NCI-H226 (cell line): ENCODE measurements at places on chromosomes 13 and 19.

GRCh38 chr13:107322228-107322627 is 754.3 kb upstream of the ARGLU1 start:
- no peak for DNase-seq

- peak; percentile 95 for DNase-seq
Observed at GRCh38 chr19:46373491-46374359, 26.8 kb downstream of the PPP5C start.

GRCh38 chr13:55664178-55664577 is 1476.5 kb upstream of the PRR20A start:
- no peak for DNase-seq

DNA sequence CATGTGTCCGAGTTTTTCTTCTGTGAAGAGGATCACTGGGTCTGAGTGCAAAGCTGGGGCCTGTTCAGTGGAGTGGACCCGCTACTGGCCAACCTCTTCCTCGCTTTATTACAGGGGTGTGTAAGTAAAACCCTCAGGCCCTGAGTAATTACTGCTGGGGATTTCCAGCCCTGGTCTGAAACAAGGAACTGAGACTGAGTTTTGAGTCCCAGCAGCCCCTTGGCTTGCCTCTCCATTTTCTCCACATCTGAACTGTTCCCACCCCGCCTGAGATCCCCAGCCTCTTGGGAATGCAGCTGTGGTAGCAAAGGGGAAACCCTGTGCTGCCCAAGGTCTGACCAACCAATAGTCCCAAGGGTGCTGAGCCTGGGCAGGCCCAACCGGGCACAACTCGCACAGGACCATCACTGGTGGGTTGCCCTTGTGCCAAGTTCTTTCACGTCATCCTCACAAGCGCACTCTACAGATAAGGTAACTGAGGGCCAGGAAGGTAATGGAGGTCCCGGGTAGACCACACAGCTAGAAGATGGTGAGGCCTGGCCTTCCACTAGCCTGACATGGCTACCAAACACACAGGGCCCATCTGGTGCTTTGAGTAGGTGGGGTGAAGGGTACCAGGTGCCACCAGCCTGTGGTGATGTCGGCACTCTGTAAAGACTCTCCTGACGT is 13.7 kb upstream of the SLC35E1 start:
- peak; percentile 12 for DNase-seq

DNA sequence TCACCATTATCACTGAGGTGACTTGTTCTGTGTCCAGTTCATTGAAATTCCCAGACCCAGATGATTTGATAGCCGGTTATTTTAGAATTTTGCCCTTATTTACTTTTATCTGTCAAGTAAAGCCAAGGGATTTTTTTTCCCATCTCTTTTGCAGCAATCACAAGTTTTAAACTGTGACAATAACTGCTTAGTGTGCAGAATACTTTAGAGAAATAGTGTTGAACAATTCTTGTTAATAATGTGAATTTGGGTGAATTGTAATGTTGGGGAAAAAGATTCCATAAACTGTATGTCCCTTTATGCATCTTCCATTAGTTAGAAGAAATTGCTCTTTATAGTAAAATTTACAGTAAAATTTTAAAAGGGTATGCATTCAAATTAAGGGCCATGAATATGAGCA is 79.5 kb downstream of the SLITRK6 start:
- DNase-seq: no peak

- DNase-seq: no peak
Observed at GRCh38 chr13:35473206-35473775, 3.2 kb downstream of the MAB21L1 start.

- DNase-seq: no peak
Observed at GRCh38 chr19:13150931-13151604, 857 bp downstream of the IER2 start.

DNA sequence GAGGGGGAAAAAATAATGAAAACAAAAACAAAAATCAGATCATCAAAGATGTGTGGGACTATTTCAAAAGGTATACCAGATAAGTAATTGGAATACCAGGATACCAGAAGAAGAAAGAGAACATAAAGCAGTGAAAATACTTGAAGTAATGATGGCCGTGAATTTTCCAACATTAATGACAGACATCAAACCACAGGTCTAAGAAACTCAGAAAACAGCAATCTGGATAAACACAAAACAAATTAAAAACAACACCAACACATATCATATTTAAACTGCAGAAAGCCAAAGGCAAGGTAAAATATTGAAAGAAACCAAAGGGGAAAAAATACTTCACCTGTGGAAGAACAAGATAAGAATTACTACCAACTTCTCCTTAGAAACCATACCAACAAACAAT is 24.2 kb upstream of the UFM1 start:
- DNase-seq: no peak

- DNase-seq: no peak
Observed at GRCh38 chr13:109447667-109448066, 338.7 kb downstream of the IRS2 start.

DNA sequence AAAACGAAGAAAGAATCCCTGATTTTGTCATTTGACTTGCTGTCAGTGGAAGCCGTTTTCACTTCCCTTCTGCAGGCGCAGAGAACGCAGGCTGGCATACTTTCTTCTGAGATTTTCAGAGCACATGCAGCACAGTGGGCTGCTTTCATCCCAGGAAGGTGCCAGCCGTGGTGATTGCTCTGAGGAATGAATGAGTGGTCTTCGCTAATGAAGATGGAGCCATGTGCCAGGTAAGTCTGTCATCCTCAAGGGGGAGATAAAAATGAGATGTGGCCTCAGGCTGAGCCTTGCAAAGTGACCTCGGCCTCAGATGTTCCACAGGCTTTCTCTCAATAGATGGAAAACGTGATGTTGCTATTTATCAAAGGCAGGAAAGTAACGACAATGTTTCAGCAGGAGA is 94.6 kb upstream of the FARP1 start:
- DNase-seq: no peak

- no peak for DNase-seq
Observed at GRCh38 chr13:21047591-21048282, 13.6 kb downstream of the LATS2 start.

DNA sequence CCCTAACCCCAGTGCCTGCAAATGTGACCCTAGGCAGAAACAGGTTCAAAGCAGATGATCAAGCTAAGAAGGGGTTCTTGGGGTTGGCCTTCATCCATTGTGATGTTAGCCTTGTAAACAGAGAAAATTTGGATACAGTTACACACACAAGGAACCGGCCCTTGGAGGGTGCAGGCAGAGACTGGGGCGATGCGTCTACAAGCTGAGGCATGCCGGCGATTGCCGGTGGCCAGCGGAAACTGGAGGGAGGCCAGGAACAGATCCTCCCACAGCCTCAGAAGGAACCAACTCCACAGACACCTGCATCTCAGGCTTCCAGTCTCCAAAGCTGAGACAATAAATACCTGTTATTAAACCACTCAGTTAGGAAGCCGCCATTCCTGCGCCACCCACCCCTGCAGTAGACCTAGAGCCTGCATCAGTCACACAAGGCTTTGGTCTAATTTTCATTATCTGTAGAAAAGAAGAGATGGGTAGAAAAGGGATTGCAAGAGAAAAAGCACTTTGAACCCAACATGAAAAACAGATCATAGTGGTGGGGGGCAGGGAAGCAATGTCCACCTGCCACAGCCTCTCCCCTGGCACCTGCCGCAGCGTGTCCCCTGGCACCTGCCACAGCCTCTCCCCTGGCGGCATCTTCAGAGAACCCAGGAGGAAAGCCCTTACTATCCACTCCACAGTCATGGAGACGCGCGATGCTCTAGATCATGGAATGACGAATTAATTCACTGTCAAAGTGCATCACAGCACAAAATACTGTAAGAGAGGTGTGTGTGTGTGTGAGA is 119.7 kb upstream of the SOX1 start:
- DNase-seq: no peak

GRCh38 chr19:31254180-31254551 is 95.1 kb downstream of the TSHZ3 start:
- DNase-seq: no peak

- no peak for DNase-seq
Observed at GRCh38 chr13:33794576-33794975, 23.4 kb upstream of the RFC3 start.

- no peak for DNase-seq
Observed at GRCh38 chr13:95636853-95637252, 7.7 kb downstream of the DZIP1 start.

GRCh38 chr13:98423417-98423816 is 153.5 kb downstream of the STK24 start:
- no peak for DNase-seq

DNA sequence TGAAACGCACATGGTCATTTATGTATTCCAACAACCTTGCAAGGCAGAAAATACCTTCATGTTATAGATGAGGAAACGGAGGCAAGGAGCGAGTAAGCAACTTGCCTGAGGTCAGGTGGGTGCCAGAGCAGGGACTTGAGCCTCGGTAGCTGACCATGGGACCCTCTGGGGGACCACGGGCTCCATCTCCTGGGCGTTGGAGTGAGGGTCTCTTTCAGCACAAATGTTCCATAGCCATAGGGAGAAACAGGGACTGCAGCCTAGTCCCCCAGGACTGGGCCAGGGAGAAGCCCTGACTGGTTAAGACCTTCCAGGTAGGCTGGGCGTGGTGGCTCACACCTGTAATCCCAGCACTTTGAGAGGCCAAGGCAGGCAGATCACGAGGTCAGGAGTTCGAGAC is 38.4 kb upstream of the ADGRE5 start:
- no peak for DNase-seq

GRCh38 chr13:23898101-23898500 is 799 bp upstream of the C1QTNF9B start:
- DNase-seq: no peak

DNA sequence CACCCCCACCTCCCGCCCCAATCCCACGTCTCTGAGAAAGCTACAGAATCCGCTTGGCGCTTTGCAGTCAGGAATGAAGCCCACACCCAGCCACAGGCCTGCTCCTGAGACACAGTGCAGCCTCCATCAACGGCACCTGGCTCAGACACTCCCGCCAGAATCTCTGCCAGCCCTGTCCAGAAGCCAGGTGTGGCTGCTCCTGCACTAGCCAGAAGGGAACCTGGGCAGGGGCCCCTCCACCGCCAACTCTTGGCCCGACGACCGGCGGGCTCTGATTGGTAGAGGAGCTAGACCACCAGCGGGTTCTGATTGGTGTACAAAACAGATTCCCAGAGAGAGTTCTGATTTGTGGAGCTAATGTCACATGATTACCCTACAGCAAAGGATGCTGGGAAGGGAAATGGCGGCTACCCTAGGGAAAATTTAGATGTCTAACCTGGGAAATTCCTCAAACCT is 2.9 kb upstream of the PPP6R1 start:
- no peak for DNase-seq

DNA sequence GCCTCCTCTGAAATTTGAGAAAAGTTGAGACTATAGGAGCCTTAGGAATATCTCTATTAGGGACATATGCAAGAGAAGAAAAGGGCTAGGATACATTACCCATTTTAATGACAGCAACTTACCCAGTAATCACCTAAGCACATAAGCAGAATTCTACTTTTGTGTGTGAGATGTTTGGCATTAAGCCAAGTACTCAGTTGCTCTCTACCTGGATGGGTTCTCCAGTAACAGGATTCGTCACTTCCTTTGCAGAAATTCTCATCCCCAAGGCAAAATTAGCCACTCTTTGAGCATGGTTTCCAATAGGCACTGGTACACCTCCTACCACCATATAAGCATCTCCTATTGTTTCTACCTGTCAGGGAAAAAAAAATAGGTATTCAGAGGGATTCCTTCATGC is 95.1 kb downstream of the C13orf42 start:
- no peak for DNase-seq

DNA sequence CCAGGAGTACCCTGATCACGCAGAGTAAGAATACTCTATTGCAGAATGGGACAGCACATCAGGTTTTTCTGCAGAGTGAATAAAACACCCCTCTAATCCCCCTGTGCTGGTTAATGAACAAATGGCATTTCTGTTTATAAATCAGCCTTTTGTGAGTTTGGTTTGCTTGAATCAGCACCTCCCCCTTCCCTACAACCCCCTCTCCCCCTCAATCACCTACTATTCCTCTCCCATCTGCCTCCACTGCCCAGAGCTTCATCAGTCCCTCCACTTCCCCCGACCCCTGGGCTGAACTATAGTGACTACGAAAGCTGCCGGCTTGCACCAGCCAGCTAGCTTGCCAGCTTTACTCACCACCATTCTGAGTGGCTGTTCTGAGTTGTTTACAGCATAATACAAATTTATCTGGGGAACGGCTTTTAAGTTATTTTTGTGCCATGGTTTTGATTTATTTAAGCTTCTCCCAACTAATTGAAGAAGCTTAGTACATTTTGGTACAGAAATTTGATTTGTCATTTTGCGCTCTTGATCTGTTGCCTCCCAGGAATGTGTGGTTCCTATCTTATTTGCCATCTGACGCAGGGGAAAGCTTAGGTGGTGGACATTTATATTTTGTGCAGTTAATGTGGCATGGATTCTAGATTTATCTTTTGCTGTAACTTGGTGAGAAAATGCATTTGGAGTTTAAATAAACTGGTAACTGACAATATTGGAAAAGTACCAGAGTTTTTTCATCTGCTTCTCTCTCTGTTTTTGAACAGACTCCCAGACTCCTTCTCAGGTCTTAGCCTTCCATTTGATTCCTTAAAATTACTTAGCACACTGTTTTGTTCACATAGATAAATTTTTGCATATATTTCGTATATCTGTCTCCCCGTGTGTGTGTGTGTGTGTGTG is 41.7 kb upstream of the WDFY2 start:
- no peak for DNase-seq

DNA sequence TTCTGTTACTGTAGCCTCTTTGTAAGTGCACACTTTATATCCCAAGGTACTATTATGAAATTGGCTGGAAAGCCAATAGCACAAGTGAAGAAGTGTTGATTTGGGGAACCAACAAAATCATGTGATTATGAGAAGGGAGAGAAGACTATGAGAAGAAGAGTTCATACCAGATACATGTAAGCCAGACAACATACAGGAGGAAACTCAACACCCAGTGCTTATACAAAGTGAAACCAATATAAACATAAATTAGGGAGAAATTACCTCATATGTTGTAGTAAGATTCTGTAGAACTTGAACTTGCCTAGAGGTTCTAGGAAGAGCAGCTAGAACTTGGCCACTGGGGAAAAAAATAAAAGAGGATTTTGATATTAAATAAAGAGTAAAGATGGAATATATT is 17.4 kb downstream of the CPB2 start:
- DNase-seq: no peak

DNA sequence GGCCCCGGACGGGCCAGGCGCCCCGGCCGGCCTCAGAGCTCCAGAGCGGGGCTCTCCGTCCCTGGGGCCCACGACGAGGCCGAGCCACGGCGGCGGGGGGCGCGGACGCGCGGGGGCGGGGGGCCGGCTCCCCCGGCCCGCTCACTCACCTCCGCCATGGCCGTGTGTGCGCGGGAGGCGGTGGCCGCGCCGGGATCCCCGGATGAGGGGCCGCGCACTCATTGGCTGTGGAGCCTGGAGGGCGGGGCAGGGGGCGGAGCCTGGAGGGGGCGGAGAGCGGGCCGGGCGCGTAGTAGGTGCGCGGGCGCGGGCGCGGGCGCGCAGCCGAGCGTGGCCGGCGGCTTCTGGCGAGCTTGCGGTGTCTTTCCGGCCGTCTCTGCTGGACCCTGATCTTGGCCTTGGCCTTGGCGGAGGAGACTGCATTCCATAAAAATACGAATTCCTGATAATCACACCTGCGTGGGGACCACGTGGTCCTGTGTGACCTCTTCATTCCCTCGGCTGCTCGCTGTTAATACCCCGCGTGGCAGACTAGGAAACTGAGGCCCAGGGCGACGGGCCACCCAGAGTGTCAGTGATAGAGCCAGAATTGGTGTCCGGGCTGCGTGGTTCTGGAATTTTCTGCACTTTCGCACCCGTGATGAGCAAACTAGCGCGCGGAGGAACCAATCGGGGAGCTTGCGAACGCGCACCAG is at the start of gene MIER2:
Gene MIER2 (minus strand): TSS at position 172 of the 695 bp plus-strand sequence. CDS start 14 bp downstream, at position 158.
- DNase-seq: peak; percentile 64

GRCh38 chr19:35006342-35006998 is 6.3 kb downstream of the GRAMD1A start:
- peak; percentile 84 for DNase-seq
